ENCODE measurements at places on chromosomes 3 and 15.

- no peak for DNase-seq
Measured at GRCh38 chr15:58087871-58088270, 22.4 kb upstream of the ALDH1A2 start.

GRCh38 chr15:39434751-39435238 is 146.1 kb upstream of the THBS1 start:
- peak; percentile 21 for DNase-seq

GRCh38 chr3:151443583-151443982 is 17.3 kb downstream of the IGSF10 start:
- DNase-seq, result no peak

DNA sequence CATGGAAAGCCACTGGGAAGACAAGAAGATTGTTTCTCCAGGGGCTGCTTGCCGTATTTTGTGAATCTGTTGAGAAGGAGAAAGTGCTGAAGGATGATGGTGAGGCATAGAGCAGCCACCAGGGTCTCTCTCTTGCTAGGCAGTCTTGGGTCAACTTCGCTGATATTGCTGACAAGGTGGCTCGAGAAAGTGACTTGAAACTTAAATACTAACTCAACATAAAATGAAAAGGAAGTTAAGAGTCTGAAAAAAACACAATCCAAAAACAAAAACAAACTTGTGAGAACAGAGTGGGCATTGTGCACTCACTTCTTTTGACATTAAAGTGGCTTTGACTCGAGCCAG is 90.1 kb downstream of the CHST2 start:
- no peak for DNase-seq

- no peak for DNase-seq
Measured at GRCh38 chr3:156434921-156435320, 120.0 kb downstream of the SSR3 start.

DNA sequence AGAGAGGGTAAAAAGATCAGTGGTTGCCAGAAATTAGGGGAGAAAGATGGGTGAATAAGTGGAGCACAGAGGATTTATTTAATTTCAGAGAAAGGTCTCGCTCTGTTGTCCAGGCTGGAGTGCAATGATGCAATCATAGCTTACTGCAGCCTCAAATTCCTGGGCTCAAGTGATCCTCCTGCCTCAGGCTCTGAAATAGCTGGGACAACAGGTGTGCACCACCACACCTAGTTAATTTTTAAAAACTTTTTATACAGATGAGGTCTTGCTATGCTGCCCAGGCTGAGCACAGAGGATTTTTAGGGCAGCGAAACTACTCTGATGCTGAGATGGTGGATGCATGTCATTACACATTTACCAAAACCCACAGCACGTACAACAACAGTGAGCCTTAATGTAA is 20.9 kb upstream of the TLE3 start:
- no peak for DNase-seq

- no peak for DNase-seq
Measured at GRCh38 chr3:13277196-13277813, 142.8 kb downstream of the NUP210 start.

- DNase-seq, result no peak
Measured at GRCh38 chr3:7650466-7650865, 789.6 kb downstream of the GRM7 start.

- no peak for DNase-seq
Measured at GRCh38 chr3:104245261-104245660, 1121.4 kb upstream of the ALCAM start.

- DNase-seq, result no peak
Measured at GRCh38 chr15:37055481-37055880, 44.9 kb downstream of the MEIS2 start.

- peak; percentile 92 for DNase-seq
Measured at GRCh38 chr3:50227390-50228183, 8.4 kb upstream of the GNAI2 start.

GRCh38 chr3:157166561-157166960 is 6.6 kb upstream of the CCNL1 start:
- no peak for DNase-seq

DNA sequence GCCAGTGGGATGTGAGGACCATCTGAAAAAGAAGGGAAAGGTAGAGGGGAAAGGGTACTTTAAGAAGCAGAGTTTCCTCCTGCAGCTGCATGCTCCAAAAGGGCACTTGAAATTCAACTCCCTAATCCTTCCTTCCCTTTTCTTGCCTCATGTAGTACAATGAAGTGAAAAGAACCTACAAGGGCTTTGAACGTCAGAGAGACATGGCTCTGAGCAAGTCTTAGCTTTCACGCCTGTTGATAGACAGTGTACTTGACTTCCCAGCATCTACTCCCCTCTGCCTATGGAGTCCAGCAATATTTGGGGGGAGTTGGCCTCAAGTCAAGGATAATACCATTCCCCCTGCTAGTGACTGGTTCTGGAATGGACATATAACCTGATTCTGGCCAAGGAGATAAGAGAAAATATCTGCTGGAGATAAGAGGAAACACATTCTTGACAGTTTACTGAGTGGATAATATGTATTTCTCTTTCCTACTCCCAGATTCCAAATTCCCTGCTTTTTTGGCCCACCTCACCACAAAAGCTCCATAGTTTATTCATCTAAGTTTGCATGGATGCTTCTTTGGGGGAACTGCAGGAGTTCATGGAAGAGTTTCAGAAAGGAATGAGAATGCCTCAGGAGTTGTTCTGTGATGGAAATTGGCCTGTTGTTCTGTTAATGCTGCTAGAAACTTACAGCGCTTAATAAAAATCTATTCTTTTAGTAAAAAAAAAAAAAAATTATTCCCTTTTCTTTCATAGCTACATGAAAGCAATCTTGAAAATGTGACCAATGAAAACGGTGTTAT is 193.0 kb upstream of the TPM1 start:
- DNase-seq, result no peak

- DNase-seq, result no peak
Measured at GRCh38 chr15:81859737-81860516, 185.9 kb downstream of the MEX3B start.

GRCh38 chr3:25895443-25895842 is 105.6 kb downstream of the OXSM start:
- DNase-seq, result no peak

DNA sequence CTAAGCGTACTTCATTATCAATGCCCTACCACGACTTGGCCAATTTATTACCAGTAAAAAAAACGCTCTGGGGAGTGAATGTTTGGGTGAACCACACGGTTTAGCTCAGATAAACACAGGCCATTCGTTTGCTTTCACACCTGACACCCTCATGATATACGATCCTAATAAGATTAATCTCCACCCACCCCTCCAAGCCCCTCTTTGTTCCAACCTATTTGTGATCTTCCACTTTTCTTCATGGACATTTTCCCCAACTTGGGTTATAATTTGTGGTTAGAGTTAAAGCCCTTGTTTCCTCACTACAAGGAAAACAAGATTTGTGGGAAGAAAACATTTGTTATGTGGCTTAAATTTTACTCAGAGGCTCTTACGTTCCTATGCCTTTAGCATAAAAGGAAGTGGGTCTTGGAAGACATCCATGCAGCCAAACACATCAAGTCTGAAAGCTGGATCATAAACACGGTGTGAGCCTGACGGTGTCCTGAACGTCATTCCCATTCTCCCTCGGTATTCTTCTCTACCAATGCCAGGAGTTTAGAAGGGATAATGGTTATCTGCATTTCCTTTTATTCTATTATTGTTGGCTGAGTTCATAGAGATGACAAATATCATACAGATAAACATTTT is 518.9 kb downstream of the NR2F2 start:
- no peak for DNase-seq

DNA sequence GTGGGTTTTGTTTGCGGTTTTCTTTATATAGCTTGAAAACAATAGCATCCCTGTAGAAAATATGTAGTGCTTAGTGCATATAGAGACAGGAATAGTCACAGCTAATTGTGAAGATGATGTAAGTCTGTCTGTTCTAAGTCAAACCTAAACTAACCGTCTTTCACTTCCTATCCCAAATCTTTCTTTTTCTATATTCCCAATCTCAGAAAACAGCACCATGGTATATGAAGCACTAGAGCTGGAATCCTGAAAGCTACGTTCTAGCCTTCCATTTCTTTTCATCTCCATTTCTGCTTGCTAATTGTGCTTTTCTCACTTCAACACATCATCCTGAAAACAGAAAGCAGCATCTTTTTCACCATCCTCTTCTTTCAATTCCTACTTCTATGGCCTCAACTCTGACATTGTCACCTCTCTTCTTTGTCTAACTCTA is 1235.5 kb downstream of the ROBO2 start:
- DNase-seq, result no peak

DNA sequence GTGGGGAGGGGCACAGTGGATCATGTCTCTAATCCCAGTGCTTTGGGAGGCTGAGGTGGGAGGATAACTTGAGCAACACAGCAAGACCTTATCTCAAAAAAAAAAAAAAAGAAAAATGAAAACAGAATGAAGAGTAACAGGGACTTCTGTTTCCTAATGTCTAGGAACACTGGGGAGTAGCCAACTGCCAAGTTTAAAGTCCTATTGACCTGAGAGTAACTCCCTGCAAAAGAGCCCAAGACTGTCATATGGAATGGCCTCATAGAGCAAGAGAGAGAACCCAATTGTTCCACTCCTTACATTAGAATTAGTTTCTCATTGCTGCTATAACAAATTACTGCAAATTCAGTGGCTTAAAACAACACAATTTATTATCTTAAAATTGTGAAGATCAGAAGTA is 881.4 kb upstream of the ROBO1 start:
- no peak for DNase-seq

DNA sequence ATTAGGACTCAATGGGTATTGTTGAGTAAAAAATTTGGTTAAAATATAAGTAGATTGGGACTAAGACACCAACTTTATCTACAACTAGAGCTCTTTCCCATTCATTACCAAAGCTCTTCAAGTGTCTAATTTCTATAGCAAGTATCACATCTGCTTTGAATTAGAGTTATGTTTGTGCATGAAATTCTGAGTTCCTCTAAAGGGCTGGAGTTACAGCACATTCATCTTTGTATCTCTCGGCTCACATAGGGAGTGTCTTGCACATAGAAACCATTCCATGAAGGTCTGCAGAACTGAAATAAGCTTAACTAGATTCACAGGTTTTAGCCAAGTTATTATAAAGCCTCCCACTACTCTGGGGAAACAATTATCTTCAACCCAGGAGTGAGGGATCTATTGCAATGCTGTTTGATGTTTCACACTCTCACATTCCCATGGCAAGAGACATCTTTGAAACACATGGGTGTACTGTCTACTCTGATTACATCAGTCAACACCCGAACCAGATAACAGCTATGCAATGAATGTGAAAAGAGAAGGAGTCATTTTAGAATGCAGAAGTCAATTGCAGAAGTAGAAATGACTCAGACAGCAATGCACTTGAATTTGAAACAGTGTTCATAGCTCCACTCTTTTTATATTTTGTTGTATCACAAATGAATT is 93.1 kb upstream of the KBTBD8 start:
- DNase-seq, result no peak

DNA sequence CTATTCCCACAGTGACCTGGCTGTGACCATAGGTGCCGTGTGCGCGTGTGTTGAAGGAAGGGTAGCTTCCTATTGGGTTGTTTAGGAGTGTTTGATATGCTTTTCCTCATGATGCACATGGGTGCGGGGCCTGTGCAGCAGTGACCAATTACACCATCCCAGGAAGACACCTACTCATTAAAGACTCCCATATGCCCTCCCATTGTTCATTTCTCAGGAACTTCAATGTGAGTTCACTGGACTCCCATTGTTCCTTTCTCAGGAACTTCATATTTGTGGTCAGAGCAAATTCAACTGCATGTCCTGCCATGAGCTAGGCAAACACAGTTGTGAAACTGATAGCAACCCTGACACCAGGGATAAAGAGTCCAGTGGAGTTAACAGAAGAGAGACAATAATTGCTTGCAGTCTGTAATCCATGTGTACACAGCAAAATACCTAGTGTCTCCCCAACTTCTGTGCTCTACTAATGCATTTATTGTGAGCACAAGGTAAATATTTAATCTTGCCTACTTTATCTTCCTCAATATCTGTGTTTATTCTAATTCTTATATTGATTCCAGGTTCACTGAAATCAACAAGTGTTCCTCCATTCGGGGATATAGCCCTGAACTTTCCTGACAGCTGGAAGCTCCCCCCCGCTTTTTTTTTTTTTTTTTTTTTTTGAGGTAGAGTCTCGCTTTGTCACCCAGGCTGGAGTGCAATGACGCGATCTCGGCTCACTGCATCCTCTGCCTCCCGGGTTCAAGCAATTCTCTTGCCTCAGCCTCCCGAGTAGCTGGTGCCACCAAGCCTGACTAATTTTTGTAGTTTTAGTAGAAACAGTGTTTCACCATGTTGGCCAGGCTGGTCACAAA is 57.5 kb upstream of the GCNT3 start:
- peak; percentile 90 for DNase-seq

DNA sequence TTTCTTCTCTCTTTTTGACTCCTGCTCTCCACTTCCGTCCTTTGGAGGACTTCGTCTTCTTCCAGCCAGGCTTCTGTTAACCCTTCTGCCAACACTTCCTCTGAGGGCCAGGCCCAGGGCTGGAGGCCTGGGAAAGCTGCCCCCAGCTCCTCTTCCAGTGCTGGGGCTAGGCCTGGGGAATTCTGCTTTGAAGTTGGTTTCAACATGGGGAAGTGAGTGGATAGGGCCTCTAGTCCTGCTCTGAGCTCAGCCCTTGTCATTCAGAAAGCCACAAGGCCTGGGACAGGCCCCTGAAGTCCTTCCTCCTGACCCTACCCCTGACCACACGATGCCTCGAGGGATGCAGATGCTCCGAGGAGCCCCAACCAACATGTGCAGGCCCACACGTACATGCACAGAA is 53.9 kb upstream of the HERC1 start:
- no peak for DNase-seq

DNA sequence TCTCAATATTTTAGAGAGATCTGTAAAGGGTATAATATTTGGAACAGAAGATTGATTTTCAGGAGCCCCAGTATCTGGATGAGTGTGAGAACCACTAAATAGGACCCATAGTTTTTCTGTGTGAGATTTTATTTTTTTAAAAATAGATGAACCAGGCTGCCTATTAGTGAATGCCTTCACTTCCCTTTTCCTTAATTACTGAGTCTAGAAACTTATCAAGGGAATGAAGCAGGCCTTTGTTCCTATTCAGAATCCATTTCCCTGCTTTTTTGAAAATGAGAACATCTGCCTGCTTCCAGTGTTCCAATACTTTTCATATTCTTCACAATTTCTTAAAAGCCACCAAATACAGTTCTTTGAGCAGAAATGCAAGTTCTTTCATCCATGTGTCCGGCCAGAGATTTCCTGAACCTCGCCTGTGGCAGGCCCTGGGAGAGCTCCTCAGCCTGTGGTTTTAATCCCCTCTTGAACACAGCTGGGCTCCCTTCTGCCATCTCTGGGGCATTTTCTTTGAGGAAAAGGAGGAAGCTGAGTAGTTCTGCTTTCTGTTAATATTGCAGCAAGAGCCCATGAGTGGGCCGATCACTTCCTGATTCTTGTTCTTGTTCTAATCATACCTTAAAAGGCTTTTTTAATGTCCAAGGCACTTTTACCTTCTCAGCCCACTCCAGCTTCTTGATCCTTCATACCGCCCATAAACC is 4.7 kb downstream of the EHD4 start:
- DNase-seq, result no peak

DNA sequence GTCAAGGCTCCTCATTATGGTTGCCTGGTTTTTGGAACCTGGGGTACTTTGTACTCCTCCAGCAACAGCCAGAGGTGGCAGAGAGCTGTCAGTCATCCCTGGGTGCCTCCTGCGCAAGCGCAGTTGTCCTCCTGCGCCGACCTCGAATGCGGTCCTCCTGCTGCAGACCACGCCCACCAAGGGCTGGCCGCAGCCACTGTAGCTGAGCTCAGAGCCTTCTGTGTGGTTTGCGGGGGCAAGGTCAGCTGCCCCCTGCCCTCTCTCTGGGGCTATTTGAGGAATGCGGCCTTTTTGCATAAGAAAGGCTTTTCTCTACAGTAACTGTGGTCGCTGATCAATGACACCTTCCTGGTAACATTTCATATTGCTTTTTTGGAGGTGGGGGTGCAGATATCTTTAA is 131.3 kb upstream of the SNRPN start:
- DNase-seq, result no peak

GRCh38 chr15:44145495-44145894 is 49.6 kb downstream of the FRMD5 start:
- no peak for DNase-seq

Measured in SW480 (cell line).